Activated CD4-positive, alpha-beta T cell treated with anti-CD3 and anti-CD28 coated beads, Interleukin-2, amount 10 ng/mL, durations not matched to agents 24 days and 14 days (primary cell): ENCODE measurements at places on chromosomes 2 and 18. TPM values are rescaled to one million over a fixed set of nuclear protein-coding genes. Genes with fewer than 3 reads are reported as not detected.

DNA sequence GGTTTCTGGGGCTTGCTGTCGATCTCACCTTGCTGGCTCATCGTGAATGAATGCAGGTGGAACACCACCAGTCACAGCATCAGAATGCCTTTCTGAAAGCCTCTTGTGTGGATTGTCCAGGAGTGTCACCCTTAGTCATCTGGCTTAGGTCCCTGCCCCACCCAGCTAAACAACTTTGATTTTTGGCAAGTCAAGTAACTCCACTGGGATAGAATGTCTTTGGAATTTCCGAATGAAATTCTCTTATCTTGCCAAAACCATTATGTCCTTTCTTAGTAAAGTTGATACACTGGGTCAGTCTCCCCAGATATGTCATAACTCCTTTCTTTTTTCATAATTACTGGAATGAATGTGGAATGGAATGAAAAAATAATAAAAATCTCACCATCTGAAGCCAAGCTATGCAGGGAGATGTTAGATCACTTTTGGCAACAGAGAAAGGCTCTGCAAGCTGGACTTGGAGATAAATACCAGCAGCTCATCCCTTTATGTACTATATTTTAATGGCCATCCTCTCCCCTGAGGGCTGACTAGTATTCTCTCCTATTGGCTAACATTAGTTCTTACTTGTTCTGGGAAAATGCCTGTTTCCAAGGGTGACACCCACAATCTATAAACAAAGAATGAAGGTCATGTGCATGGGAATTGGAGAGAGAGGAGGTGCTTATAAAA lies 35.4 kb downstream of the INSIG2 start:
- DNase-seq = no peak

DNA sequence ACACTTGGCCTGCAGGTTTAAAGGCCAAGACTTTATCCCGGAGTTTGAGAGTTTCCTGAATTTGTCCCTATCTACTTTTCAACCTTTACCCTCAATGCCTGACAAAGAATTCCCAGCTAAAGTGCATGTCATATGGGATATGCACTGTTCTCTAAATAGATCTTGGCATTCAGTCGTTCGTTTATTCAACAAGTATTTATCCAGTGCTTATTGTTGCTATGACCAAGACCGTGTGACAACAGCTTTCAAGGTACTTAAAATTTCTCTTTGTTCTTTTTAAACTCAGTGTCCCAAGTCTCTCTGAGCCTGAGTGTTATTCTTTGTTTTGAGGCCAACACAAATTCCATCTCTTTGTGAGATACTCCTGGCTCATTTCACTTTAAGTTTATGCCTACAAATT lies 133.4 kb downstream of the RGPD3 start:
- no peak for DNase-seq

- no peak for DNase-seq
These were observed 179.5 kb upstream of the ID2 start for GRCh38 chr2:8502316-8502715.

- no peak for DNase-seq
These were observed 121.2 kb upstream of the CTDP1 start for GRCh38 chr18:79558196-79558932.

Gene THSD7B
- not detected in 2 replicates for total RNA-seq

Gene ADGRF3
- total RNA-seq = 3.4 and 3.5 TPM in 2 replicates

GRCh38 chr2:109736177-109736827 lies 57.8 kb upstream of the RGPD5 start:
- peak; percentile 66 for DNase-seq

DNA sequence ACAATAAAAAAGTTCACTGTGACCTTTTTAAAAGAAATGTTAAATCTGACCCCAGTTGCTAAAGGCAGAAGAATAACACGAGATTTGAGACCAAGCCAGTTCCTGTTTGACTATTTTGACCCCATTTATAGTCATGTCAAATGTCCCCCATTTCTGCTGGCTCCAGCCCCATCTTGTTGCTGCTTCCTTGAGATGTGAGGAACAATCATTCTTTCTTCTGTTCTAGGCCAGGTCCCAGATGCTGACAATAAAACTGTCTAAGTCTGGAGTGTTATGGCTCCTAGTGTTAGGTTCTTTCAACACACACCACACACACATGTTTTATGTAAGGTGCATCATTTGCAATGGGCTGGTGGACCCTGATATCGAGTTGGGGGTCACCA lies 92.0 kb upstream of the CYP1B1 start:
- DNase-seq = no peak

Gene RSAD2
- total RNA-seq = 2.0 and 2.4 TPM in 2 replicates

- no peak for DNase-seq
These were observed 7.3 kb downstream of the EMX1 start for GRCh38 chr2:72924353-72925240.

DNA sequence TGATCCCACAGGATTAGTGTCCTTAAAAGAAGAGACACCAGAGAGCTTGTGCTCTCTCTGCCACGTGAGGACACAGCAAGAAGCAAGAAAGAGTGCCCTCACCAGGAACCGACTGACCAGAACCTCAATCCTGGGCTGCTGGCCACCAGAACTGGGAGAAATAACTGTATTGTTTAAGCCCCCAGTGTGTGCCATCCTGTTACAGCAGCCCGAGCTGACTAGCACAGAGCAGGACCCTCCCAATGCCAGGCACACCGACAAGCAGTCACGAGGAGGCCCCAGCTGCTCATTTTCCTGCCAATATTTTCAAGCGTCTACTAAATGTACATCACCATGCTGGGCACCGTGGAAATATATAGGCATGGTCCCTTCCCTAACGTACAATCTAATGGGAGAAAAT lies 17.1 kb downstream of the FAM178B start:
- DNase-seq = no peak

Gene TMEM150A
- total RNA-seq = 6.2 and 6.5 TPM in 2 replicates

DNA sequence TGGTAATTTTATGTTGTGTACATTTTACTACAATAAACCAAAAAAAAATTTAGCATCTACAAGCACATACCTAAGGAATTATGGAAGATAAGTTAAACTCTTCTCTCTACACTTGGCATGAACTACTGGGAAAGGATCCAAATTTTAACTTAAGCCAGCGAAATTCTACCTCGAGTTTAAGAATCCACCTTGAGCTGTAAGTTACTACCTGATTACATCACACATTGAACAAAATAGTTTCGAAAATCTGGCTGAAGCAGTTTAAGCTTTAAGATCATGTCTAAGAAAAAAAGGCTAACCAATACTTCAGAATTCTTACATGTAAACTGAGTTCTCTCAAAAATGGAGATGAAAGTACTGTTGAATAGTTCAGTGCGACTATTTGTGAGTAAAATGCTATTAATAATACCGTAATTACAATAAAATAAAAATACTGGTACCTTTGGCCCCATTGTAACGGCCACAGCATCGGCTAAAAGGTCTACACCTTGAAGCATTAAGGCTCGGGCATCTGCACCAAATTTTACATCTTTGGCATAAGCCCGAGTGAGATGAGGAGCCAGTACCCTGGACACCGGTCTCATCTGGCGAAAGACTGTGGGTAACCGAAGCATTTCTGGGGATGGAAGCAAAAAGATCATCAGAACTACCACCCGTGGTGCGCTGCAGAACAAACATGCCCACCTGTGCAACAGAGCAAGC lies 1.3 kb downstream of the HSPD1 start:
- no peak for DNase-seq

Gene SUPT7L
- 33.3 and 34.5 TPM in 2 replicates for total RNA-seq
